ENCODE measurements at places on chromosomes 7 and 10.

DNA sequence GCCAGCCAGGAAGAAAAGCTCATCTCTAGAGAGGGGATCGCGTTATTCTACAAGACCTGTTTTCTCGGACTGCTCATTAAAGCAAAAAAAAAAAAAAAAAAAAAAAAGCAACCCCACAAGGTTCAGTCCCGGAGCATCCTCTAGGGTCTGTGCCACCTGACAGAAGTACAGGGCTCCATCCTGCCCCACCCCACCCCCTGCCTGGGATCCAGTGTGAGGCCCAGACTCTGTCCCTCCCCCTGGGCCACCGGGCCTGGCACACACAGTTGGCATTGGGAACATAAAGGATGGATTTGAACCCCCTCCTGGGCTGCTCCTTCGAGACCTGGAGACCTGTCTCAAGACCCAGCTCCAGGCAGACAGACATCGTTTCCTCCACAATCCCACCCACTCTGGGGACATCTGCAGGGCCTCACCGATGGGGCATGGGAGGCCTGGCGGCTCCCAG is 688 bp downstream of the ORAI2 start:
- no peak for DNase-seq

- no peak for DNase-seq
Observed at GRCh38 chr10:70306886-70307520, 23.2 kb upstream of the NPFFR1 start.

DNA sequence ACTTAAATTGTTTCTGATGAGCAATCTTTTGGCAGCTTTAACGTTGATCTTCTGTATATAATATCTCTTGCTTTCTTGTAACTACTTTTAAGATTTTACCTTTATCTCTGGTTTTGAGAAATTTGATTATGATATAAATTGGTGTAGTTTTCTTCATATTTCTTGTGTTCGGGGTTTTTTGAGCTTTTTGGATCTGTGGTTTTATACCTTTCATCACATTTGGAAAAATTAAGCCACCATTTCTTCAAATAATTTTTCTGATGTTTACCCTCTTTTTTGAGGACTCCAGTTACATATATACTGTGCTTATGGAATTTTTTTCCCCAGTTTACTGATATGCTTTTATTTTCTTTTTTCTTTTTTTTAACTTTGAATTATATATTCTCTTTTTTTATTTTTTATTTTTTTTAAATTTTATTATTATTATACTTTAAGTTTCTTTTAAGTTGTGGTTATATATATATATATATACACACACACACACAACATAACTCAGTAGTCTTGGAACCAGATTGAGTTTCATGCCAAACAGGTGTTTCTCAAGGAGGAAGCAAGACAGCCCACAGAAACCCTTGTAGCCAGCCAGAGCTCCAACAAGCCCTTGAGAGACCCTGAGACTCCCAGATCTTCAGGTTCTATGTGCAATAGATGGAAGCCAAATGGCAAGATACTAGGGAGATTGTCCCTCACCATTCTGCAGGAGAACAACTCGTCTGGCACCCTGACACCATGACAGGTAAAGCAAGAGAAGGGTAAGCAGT is 27.5 kb upstream of the NME8 start:
- no peak for DNase-seq

DNA sequence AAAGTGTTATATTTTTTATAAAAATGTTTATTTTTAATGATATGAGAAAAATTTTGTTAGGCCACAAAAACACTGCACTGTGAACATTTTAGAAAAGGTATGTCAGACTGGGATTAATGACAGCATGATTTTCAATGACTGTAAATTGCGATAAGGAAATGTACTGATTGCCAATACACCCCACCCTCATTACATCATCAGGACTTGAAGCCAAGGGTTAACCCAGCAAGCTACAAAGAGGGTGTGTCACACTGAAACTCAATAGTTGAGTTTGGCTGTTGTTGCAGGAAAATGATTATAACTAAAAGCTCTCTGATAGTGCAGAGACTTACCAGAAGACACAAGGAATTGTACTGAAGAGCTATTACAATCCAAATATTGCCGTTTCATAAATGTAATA is 64.8 kb upstream of the CAPZA2 start:
- DNase-seq, result no peak

DNA sequence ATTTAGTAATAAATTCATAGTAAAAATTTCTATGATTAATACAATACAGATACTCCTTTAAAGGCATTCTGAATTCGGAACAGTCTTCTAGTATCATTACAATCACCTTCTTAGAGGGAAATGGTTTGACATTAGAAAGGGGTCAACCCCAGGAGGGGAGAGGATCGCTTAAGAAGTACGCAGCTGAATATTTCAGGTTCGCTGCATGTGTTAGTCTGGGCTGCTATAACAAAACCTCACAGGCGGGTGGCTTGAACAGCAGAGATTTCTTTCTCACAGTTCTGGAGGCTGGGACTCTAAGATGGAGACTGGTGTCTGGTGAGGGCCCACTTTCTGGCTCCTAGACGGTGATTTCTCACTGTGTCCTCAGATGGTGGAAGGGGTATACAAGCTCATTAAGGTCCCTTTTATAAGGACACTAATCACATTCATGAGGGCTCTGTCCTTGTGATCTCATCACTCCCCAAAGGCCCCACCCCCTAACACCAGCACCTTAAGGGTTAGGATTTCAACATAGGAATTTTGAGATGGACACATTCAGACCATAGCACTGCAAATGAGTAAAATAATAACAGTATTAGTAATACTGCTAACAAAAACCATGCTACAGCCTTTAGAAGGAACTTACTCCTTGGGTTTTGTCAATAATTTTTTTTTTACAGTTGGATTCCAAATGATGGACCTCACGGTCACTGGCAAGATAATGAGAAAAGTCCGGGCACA is 34.0 kb downstream of the GNA12 start:
- DNase-seq, result no peak

GRCh38 chr10:20381761-20382160 is 515.4 kb downstream of the NEBL start:
- no peak for DNase-seq

- no peak for DNase-seq
Observed at GRCh38 chr7:80379034-80379982, 132.6 kb downstream of the GNAT3 start.

- no peak for DNase-seq
Observed at GRCh38 chr10:86357041-86357440, 9.6 kb downstream of the GRID1 start.

DNA sequence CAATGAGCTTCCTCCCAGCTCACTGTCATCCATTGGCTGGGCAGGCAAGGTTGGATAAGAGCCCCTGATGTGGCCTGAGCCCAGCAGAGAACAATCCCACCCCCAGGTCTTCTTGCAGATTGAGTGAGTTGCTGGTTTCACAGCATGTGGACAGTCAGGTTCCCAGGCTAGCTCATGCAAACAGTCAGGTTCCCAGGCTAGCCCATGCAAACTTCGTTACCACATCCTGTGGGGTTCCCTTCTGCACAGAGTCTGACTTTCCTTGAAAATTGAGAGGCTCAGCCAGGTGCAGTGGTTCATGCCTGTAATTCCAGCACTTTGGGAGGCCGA is 67.1 kb downstream of the TMEM130 start:
- DNase-seq, result no peak

- no peak for DNase-seq
Observed at GRCh38 chr10:24814568-24815313, 91.1 kb upstream of the ARHGAP21 start.

- no peak for DNase-seq
Observed at GRCh38 chr10:133388973-133389818, 4.8 kb upstream of the MTG1 start.

DNA sequence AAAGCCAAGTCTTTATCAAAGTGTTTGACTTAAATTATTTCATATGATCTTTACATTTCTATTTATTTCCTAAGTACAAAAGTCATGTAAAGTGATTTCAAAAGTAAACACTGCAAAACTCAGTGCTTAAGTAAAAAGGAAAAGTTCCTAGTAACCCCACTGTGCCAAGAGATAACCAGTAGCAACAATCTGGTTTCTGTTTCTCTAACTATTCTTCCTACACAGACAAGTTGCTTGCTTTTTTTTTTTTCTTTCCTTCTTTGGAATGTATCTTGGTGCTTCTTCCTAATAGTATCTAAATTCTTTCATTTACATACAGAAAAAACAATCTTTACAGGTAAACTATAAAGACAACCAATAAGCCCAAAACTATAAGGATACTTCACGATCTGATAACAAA is 3.1 kb downstream of the JCAD start:
- DNase-seq, result no peak

DNA sequence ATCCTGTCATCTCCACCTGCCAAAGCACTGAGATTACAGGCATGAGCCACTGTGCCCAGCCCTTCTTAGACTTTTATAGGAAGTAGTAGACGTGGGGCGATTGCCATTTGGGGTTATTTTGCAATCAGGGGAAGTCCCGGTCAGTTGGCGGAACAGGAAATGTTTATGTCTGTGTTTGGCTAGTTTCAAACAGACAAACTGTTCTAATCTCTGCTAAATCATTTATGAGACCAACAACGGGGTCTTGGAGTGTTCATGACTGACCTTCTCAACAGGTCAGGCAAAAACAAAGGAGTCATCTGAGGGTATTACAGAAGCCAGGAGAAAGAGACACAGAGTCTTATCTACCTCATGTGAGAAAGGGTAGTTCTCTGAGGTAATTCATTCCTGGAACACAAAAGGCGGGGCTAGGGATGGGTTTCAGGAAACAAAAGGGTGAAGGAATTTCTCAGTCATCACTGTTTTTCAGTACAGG is 6.6 kb upstream of the TPK1 start:
- peak; percentile 42 for DNase-seq

DNA sequence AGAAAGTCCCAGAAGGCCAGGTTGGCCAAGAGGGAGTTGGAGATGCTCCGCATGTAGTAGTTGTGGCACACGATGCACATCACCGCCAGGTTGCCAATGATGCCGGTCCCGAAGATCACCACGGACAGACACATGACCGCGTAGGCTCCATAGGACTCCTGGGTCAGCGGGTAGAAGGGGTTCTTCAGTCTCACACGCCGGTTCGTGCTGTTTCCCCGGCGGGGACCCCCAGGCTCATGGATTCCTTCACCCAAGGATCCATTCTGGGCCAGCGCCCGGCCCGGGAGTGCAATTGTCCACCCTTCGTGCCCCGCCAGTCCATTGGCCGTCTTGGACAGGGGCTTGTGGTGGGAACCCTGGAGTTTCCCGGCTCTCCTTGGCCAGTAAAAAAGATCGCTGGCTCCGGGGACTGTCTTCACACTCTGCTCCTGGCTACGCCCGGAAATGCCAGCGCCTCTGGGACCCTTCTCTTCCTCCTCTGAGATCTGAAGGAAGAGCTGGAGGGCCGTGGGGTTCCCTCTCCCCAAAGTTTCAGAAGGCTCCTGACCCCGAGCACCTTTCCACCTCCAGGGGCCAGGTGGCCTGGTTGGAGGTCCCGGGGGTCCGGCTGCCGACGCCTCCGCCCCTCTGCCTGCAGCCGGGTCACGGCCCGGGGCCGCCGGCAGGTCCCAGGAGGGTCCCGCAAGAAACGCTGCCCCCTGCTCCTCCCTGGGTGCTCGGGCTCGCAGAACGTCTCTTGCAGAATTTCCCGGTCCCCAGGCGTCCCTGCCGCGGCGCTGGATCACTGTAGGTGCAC is 1.3 kb downstream of the GPR37 start:
- no peak for DNase-seq

GRCh38 chr7:107080099-107080505 is 35.6 kb downstream of the PRKAR2B start:
- no peak for DNase-seq

DNA sequence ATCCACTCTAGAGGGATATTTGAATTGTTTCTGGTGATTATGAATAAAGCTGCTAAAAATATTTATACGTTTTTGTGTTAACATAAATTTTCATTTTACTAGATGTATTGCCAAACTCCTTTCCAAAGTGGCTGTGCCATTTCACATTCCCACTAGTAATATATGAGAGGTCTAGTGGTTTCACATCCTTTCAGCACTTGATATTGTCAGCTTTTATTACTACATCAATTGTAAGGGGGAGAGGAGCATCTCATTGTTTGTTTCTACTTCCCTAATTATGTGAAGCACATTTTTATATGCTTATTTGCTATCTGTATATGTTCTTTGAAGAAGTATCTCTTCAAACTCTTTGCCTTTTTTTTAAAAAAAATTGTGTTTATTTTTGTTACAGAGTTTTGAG is 184.5 kb downstream of the ADK start:
- DNase-seq, result no peak

- no peak for DNase-seq
Observed at GRCh38 chr10:114995468-114996247, 57.7 kb downstream of the TRUB1 start.

Data from NT2/D1 (cell line).